ENCODE measurements at places on chromosomes 13 and 19.

GRCh38 chr13:37766502-37766901 lies 103.1 kb downstream of the TRPC4 start:
- no peak for DNase-seq

- DNase-seq: no peak
Observed at GRCh38 chr19:2650515-2650914, 52.0 kb downstream of the GNG7 start.

GRCh38 chr13:78197231-78197630 lies 278.6 kb upstream of the EDNRB start:
- DNase-seq: no peak

- DNase-seq: no peak
Observed at GRCh38 chr19:48596679-48597465, 9.7 kb upstream of the SPACA4 start.

GRCh38 chr19:54418030-54418929 lies 3.0 kb downstream of the TTYH1 start:
- DNase-seq: no peak

GRCh38 chr19:49861541-49862378 lies 5.6 kb downstream of the PNKP start:
- DNase-seq: no peak

DNA sequence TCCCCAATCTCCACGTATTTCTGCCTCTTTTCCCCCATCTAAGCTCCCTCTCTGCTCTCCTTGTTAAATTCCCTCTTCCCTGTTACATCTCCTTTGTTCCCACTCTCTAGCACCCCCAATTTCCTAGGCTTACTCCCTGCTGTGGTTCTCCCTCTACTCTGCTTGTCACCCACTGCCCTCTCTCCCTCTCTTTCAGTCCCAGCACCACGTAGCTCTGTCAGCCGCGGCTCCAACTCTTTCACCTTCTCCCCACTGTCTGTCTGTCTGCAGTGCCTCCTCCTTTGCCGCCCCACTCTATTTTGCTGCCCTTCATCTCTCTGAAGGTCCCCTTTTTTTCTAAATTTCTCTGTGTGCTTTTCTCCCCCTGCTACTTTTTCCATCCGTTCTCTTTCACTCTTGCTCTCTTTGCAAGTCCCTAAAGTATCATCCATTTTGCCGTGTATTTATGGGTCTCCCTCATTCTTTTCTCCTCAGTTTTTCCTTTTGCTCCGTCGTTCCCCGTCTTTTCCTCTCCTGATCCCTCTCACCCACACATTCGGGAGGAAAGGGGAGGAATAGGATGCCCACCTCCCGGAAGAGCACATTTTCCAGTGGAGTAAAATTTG lies 937 bp downstream of the ZNF841 start:
- DNase-seq: peak; percentile 59

DNA sequence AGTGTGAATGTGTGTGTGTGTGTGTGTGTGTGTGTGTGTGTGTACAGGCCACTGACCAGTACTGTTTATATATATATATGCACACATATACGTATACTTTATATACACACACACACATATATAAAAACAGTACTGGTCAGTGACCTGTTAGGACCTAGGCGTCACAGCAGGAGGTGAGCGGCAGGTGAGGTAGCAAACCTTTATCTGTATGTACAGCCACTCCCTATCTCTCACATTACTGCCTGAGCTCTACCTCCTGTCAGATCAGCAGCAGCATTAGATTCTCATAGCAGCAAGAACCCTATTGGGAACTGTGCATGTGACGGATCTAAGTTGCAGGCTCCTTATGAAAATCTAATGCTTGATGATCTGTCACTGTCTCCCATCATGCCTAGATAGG lies 34.5 kb downstream of the TBC1D4 start:
- no peak for DNase-seq

DNA sequence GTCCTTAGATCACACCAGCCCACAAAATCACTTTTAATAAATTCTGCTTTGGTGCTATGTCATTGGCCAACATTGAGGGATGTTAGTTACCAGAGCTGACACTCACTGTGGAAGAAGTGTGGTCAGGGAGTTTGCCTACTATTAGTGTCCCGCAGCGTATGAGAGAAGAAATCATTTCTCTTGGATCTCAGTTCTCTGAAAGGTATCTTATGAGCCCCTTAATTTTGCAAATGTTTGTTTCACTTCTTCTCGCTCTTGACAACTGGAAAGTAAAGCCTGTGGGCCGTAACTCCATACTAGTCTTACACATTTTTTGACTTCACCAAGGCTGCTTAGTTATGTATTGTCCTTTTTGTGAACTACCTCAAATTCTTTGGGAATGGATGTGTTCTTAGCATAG lies 80.9 kb downstream of the FLT1 start:
- DNase-seq: no peak

GRCh38 chr19:43700395-43701000 lies 15.4 kb upstream of the IRGC start:
- no peak for DNase-seq

DNA sequence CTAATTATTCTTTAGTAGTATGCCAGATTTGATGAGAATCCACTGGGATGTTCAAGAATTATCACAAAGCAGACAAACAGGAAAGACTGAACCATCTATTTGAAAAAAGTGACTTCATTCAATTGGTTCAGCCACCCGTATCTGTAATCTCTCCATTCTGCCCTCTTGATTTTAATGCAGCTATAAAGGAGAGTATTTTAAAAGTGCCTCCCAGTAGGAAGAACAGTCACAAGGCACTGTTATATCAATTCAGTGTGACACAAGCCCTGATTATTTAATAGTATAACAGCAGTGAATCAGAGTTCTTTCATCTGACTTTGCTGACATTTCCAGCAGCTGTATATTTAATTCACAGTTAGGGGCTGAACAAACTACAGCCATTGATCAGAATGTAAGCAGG lies 77.3 kb upstream of the SLAIN1 start:
- DNase-seq: no peak

- no peak for DNase-seq
Observed at GRCh38 chr13:33349288-33349985, 63.9 kb upstream of the STARD13 start.

- DNase-seq: no peak
Observed at GRCh38 chr13:26422036-26422435, 135.4 kb upstream of the WASF3 start.

- no peak for DNase-seq
Observed at GRCh38 chr19:38470788-38471480, 37.4 kb downstream of the RYR1 start.

- DNase-seq: no peak
Observed at GRCh38 chr13:42849200-42849599, 67.8 kb downstream of the FAM216B start.

DNA sequence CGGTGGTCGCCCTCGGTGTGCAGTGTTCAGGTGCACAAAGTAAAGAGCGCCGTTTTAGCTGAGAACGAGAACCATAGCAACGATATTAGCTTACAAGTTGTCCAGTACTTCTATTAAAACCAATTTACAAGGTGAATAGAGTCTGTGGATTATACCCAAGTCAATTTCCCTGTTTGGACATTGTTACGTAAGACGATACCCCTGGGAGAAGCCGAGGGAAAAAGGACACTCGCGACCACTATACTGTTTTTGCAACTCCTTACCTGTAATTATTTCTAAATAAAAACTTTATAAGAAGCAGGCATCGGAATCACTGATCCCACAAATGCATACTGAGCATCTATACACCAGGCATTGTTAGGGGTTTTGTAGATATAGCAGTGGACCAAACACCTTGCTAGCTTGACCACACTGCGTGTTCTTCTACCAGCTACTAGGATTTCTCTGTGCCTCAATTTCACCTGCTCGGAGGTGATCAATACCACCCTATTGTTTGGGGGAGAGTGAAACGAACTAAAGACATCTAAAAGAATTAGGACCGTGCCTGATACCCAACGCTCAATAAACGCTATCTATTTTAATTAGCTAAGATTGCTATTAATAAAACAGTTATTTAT lies 488 bp upstream of the EEF2 start:
- no peak for DNase-seq

DNA sequence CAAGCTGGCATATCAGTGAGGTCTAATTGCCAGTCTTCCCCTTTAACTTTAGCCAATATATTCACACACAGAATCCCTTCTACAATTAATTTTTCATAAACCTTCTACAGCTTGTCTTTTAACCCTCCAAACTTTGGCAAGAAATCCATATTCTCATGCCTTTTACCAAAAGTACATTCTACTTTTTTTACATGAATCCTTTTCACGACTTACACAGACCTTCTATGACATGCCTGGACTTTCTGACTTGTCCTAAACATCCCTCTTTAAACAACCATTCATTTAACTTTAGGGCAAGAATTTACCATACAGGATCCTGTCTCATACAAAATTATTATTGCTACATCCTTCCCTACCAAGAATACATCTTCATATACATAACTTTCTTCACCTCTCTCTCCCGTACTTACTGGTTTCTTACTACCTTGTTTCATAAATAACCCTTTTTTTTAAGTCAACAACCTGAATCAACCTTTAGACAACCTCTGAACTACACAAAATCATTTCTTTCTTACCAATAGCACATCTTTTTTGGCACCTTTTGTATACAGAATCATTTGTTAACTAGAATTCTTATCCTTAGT lies 23.5 kb downstream of the ZNF544 start:
- DNase-seq: peak; percentile 42

DNA sequence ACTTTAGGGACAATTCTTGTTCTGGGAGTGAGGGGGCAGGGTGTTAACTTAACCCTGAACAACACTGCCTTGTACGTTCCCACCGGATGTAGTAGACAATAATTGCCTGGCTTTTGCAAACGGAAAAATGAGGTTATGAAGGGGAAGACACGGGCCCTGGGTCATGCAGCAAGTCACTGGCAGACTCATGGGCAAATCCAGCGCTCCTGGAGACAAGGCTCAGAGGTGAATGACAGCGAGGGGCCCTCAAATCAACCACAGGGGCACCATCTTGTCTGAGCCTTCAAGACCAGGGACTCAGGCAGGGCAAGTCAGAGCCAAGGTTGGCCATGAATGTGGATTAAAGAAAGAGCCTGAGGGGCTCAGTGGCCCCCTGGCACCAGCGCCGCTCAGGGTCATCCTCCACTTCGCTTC lies 2.8 kb downstream of the RASA3 start:
- DNase-seq: no peak

- DNase-seq: no peak
Observed at GRCh38 chr13:95643571-95643935, 953 bp downstream of the DZIP1 start.

GRCh38 chr13:73248711-73249580 lies 190.1 kb downstream of the KLF5 start:
- DNase-seq: peak; percentile 31

GRCh38 chr13:34734932-34735331 lies 207.1 kb upstream of the NBEA start:
- no peak for DNase-seq

DNA sequence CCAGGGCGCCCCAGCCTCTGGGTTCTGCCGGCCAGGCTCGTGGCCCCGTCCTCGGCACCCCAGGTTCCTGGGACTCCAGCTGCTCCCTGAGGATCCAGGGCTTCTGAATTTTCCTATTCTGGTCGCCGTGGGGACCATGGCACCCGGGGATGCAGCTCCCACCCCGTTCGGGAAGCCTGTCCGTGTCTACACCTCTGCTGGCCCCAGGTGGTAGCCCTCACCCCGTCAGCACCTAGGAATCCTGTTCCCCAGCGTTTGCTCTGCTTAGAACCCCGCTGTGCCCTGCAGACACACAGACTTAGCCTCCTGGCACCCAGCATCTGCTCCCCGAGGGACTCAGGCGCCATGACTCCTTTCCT lies 960 bp downstream of the PPFIA3 start:
- DNase-seq: no peak

GRCh38 chr13:36673838-36674326 lies at the start of gene SERTM1:
Gene SERTM1, plus strand, starts transcription at chr13:36674020. Its CDS starts 21,059 bp downstream, at chr13:36695079.
- no peak for DNase-seq

GRCh38 chr13:87235621-87236020 lies 435.6 kb upstream of the SLITRK5 start:
- DNase-seq: no peak

- peak; percentile 8 for DNase-seq
Observed at GRCh38 chr13:34567597-34567996, 374.5 kb upstream of the NBEA start.

DNA sequence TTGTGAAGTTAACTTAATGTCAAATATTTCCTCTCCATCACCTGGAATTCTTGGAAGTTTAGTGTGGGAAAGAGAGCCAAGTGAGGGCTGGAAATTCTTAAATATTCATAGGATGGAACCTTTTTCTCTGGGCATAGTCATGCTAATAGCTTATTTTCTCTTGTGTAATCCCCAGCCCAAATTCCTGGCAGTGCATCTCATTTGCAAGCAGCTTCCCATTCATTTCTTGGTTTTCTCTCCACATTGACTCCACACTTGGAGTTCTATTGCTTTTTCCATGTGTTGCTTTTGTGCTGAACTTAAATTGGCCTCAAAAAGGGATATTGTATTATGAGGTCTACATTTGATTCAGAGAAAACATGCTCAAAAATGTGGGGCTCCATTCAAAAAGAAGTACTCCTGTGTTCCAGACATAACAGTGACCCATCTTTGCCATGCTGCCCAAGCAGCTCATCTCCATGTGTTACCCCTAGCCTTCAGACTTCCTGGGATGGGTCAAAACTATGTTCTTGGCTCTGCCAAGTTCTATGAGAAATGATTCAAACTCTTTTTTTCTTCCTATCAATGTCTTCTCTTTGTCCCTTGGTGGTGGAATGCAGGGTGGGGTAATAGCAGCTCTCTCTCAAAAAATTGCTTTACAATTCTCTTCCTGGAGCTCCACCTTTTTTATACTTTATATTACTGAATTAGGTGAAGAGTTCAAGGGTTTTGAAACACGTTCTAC lies 2471.5 kb downstream of the PCDH9 start:
- DNase-seq: no peak

DNA sequence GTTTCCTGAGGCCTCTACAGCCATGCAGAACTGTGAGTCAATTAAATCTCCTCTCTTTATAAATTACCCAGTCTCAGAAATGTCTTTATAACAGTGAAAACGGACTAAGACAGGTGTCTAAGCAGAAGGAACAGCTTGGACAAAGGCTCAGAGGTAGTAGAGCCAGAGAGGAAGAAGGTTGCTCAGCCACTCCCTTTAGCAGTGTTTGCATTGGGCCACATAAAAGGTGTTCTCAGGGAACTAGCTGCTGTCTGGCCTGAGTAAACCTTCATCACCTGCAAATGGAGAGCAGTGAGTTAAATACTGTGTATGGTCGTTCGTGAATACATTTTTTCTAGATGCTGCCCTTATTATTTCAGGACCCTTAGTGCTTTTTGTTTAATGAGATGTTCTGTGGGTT lies 383.4 kb downstream of the EFNB2 start:
- DNase-seq: no peak

DNA sequence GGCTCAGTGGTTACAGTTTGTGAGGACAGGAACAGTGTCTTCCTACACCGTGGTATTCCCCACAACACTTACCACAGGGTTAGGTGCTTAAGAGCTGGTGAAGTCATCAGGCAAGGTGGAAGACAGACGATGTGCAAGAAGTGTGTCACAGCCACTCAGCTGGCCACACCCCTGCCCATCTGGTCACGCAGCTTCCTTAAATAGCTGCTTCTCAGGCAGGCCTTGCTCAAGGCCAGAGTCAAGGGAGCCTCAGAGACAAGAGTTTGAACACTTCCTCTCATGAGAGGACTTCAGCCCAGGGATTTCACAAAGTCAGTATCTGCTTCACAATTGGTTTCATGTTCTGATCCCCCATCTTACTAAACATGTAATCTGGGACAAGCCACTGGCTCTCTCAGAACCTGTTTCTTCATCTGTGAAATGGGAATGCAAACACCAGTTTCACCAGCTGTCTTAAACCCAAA lies 80.3 kb upstream of the FRY start:
- peak; percentile 67 for DNase-seq

- DNase-seq: no peak
Observed at GRCh38 chr13:95005300-95005699, 293.0 kb upstream of the SOX21 start.

- DNase-seq: no peak
Observed at GRCh38 chr13:97403893-97404750, 29.8 kb upstream of the RAP2A start.

Measured in small intestine (tissue), 16 donors.